ENCODE measurements at places on chromosomes 3 and 15. TPM values are rescaled to one million over a fixed set of nuclear protein-coding genes. Genes with fewer than 3 reads are reported as not detected.

GRCh38 chr15:92082006-92082843, 228.7 kb downstream of the SLCO3A1 start:
- peak; percentile 84 for DNase-seq

GRCh38 chr3:43214616-43215015, 71.7 kb upstream of the SNRK start:
- DNase-seq = no peak

DNA sequence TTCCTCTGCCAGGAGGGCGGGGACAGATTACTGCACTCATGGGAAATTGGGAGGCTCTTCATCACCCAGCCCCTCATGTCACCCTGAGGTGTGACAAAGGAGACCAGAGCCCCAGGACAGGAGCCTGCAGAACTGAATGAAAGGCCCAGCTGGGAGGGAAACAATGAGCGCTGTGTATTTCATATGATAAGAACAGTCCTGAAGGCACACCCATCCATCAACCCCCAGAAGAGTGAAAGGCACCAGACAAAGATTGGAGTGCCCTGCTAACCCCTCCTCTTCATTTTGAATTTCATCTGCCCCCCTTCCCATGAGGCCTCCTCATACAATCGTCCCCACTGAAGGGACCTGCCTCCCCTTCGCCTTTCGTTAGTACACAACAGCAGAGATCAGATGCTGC, 160.0 kb upstream of the PRICKLE2 start:
- no peak for DNase-seq

DNA sequence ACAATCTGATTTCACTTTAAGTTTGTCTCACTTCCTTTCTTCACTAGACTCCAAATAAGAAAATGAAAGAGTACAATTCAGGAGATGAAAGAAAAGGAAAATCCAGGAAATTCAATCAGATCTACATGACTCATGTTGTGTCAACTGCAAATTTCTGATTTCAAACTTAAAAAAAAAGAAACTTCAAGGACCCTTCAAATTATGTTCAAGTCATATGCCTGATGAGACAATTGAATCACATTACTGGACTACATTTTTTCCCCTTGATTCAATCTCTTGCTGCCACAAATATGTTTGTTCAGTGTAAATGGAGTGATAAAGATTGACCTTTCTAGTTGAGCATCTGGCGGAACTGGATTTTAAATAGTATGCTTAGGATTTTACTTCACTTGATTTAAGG, 37.4 kb downstream of the FRMD5 start:
- no peak for DNase-seq

DNA sequence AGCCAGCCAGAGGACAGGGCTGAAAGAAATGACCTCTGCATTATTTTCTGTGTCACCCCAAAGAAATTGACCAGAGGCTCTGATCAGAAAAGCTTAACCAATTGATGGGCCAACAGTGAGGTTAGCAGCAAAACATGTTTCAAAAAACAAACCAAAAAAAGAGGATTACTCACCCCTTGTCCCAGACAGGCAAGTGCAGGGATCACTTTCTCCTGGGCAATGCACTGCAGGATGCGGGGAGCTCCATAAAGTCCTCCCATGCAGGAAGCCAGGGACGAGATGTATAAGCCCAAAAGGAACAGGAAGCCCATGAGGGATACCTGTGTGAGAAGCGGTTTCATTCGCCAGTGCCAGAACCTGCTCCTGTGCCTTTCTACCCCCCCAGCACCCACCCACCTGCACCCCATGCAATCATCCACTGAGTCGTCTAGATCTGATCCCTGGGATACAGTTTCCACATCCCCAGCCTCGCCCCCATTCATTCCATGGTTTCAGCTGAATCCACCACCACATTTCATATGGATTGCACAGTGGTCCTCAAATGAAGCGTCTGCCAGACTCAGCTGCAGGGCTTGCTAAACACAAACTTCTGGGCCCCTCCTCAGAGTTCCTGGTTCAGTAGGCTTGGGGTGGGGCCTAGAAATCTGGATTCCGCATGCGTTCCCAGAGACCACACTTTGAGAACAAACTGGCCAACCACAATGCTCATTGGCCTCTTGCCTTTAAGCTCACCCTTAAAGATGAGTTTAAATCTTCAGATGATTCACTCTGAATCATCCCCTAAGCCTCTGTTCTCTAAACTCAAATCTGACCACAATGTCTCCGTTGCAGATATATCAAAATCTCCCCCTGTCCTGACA, 54.4 kb upstream of the HEG1 start:
- DNase-seq = no peak

DNA sequence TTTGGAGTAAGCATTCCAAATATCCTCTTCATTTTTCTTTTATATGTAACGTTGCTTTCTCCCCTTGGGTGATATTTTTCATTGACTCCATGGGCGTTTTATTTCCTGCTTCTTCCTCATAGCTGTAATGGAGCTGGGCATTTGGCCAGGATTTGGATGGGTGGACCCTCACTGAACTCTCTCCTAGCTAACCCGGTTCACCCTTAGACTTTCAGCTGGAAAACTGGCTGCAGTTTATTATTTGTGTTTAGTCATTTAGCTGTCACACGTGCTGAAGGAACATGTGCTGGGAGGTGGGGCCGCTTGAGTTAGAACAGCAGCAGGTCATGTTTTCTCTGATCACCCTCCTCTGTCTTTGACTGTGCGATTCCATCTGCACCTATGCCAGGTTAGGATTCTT, 407.6 kb downstream of the ZIC1 start:
- DNase-seq = peak; percentile 79

GRCh38 chr15:46410705-46411104, 775.9 kb downstream of the SQOR start:
- no peak for DNase-seq

DNA sequence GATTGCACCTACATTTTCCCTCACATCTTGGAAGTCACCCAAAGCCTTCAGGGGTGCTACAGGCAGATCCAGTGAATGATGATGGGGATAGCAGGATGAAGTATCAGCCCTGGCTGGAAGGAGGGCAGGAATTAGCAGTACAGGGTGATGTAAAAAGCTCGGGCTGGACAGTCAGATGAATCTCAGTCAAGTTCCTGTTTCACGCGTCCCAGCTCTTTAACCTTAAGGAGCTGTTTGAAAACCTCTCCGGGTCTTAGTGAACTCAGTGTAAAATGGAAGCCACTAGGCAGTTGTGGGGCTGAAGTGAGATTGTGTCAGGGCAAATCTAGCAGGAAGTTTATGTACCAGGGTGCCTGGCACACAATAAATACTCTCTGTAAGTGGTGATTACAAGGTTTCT, 166.4 kb upstream of the PROK2 start:
- DNase-seq = no peak

The GOLGA8H gene
- 4.9 TPM for total RNA-seq

The MAN2A2 gene
- 150 TPM for total RNA-seq

The MELTF gene
- total RNA-seq = 5.3 TPM

Data from sciatic nerve (tissue), 2 donors.